Fibroblast of villous mesenchyme (primary cell): ENCODE measurements at places on chromosomes 11 and 22.

DNA sequence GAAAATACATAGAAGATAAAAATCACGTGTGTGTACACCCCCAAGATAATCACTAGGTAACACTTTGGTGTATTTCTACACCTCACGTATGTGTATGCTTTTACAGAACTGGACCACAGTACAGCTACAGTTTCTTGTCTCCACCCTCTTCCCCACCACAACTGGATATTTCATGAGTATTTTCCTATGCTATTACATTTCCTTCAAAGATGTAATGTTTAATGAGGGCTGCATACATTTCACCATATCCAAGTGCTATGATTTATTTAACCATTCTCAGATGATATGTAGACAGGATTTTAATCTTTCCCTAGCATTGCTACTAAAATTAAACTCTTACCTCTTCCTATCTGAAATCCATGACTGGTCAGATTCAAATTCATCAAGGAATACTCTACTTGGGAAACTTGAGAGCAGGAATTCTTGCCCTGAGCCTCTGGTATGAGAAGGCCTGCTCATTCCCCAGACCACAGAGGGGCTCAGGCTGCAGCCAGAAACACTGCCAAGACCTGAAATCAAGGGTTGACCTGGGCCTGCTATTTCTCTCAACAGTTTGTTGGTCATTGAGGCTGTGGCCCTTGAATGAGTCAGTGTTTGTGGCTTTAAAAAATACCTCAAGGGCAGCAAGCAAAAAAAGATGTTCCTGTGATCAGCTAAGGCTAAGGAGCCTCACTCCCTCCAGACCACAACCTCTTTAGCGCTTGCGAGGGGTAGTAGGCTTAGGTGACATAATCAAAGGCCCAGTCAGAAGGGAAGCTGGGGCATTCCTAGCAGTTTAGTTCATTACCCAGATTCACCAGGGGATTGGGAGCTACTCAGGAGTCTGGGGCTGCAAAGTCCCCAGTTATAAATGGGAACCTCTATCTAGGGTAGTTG lies 55.5 kb downstream of the ABTB2 start:
- DNase-seq = peak; percentile 97

DNA sequence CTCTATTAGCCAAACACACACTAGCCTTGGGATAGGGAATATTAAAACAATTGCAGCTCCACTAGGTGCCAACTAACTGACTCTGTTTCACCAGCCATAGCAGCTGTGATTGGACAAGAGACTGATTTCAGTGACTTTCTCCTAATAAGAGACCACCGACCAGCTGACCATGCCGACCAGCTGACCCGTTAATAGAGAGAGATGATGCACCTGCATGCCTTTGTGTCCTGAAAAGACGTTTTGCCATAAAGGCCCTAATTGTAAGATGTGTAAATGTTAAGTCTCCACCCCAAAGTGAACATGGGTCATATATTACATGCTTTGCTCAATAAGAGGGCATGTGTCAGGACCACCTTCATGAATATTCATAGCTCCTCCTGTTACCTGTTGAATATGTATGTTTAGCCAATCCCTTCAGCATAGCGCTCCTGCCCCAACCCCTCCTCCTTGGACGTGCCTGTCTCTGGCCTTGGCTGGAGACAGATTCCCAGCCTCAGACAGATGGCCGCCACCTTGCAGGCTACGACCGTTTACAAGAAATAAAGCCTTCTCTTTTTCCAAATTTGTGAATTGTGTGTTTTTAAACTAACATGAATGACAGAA lies 1.3 kb upstream of the NADSYN1 start:
- DNase-seq = no peak

- DNase-seq = no peak
These were observed 50.9 kb downstream of the THAP12 start for GRCh38 chr11:76329983-76330382.

- DNase-seq = no peak
These were observed 5.7 kb downstream of the RSF1 start for GRCh38 chr11:77814848-77815247.

- DNase-seq = no peak
These were observed 1.2 kb upstream of the CERK start for GRCh38 chr22:46739094-46739870.

- DNase-seq = no peak
These were observed 214.1 kb downstream of the BUD13 start for GRCh38 chr11:116558504-116559211.
